ENCODE measurements at places on chromosomes 3 and 15.

- DNase-seq = no peak
These were observed 18.2 kb upstream of the HCN4 start for GRCh38 chr15:73386886-73387506.

DNA sequence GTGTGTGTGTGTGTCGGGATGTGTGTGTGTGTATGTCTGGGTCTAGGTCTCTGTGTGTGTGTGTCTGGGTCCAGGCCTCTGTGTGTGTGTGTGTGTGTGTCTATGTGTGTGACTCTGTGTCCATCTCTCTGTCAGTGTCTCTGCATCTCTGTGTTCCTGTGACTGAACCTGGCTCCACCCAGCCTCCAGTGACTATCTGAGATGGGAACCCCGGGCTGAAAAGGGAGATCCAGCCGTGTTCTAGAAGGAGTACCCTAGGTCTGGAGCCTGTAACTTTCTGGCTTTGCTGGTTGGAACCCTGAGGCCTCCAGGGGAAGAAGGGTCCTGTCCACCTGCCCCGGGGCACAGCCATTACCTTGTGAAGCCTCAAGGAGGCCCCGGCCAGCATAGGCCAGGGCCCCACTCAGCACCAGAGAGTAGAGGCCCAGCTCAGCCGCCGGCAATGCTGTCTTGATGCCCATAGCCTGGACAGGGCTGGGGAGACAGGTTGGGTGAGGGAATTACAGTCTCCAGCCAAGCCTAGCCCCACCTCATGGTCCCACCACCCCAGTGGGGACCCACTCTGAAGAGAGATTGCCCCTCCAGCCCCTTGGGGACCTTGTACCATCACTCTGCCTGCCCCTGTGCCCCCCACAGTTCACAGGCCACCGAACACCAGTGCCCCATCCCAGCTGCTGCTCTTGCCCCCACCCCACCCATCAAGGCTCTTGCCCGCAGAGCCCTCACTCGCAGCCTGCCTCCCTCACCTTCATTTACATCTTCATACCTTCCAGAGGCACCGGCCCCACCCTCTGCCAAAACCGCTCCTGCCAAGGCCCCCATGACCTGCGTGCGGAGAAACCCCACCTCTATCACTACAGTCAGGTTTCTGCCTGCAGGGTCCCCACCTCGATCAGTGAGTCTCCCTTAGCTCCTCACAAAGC is 2.0 kb downstream of the HHATL start:
- no peak for DNase-seq

- no peak for DNase-seq
These were observed 30.2 kb downstream of the APBA2 start for GRCh38 chr15:28915935-28916334.

DNA sequence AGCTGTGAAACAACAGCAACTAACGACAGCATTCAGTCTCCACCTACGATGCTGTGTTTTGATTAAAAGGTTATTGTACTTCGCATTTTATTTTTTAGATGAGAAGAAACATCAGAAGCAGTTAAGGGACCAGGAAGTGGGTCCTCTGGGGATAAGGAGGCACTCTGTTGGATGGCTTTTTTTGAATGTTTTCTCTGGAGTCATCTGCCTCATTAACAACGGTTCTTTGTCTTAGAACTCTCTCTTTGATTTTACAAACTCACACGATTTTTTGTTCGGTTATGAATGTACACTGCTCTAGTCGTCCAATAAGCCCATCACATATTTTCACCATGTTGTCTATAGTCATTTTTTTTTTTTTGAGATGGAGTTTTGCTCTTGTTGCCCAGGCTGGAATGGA is 36.0 kb upstream of the ARPIN start:
- no peak for DNase-seq

DNA sequence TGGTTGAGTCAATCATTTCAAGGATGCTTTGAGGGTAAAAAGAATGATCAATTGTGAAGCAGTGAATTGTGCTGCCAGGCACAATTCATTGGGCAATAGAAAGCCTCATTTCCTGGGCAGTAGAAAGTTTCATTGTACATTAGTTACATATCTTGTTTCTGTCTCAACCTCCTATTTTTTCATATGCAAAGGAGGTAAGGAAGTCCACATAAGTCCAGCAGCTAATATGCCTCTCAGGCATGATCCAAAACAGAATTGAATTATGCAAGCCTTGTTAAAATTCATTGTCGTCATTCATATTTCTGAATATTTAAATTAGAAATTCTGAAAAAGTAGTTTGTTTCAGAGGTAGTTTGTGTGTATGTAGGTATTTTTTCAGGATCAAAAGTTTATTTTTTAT is 65.8 kb downstream of the TFRC start:
- DNase-seq = no peak

GRCh38 chr3:15042936-15043335 is 22.2 kb downstream of the MRPS25 start:
- peak; percentile 35 for DNase-seq

DNA sequence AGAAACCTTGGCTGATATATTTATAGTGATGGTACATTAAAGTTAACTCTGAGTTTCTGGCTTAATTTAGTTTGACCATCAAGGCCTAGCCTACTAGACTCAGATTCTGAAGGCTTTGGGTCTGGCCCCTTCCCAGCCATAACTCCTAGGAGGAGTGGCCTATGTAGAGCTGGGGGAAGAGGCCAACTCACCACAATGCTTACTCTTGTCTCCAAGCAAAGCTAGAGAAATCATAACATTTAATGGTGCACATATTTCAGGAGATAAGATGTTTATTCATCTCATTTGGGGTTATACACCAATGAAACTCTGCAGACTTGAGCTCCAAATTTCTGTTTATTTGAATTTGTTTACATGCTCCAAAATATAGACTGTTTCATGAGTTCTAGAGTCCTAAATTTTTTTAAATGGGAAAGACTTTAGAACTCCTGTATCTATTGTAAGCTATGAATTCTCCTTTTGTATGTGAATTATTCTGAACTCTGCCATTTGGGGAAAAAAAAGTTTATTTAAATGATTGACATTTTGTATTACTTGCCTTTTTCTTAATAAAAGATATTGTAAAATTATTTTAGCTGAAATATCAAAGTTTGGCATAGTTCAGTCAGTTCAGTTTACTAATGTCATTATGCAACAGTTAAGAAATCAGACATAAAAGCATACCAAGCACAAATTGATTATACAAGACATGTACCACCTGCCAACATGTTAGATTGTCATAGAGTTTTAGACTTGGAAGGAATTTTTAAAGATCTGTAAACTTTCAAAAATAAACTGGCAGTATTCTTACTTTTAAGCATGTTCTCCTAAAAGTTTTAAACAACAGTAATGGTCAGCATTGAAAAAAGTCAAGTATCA is 143.4 kb upstream of the NR2E3 start:
- peak; percentile 79 for DNase-seq

DNA sequence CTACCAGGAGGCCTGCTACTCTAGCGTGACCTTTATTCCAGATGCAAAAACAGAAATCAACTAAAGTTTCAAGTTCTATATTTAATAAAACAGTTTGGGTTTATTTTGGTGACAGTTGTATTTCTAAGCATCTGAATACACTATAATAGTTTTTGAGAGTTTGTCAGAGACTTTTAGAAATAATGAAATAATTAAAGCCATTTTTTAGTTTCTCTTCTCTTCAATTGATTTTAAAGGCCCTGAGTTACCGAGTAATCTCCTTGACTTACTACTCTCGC is 523.4 kb downstream of the CADM2 start:
- DNase-seq = no peak

GRCh38 chr3:138472141-138472825 is 37.9 kb downstream of the ESYT3 start:
- DNase-seq = no peak

- no peak for DNase-seq
These were observed 271.7 kb upstream of the TOPAZ1 start for GRCh38 chr3:43969944-43970343.

DNA sequence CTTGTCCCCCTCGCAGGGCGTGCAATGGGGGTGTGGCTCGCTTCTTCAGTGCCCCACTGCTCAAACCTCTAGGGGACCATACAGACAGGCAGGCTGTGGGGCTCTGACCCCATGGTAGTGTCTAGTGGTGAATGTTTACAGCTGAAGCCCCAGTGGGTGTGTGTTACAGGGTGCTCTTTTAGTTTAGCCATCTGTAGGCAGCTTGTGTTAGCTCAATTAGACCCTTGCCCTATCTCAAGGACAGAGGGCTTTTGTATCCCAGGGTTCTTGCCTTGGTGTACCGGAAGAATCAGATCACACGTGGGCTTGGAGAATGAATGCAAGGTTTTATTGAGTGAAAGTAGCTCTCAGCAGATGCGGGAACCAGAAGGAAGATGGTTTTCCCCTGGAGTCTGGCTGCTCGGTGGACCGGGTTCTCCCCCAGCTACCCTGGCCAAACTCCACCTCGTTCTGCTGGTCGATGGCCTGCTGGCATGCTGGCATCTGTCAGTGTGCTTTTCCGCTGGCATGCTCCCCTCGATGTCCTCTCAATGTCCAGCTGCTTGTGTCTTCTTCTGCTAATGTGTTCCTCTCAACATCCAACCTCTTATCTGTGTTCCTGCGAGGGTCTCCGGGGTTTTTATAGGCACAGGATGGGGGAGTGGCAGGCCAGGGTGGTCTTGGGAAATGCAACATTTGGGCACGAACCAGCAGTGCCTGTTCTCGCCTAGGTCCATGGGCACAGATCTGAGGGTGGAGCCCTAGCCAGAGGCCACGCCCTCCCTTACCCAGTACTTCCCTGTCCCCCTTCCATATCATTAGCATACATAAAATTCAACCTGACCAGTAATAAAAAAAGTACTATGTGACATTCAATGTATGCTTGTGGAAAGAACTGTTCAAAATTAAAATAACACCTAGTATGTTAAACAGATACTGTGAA is 6.6 kb downstream of the SPCS1 start:
- DNase-seq = no peak

DNA sequence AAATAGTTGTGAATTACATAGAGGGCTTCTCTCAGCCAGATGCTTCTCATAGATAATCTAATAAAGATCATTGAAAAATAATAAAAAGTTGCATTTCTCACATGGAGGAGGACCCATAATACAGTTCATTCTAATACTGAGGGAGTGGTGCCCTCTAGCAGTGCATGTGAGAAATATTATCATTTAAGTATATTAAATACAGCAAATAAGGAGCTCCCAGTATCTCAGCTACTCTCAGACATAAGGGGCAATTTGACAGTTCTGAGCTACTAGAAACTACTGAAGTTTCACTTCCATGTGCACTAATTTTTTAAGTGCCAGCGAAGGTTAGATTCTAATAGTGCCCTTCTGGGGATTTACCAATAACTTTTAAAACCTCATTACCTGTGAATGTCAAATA is 188.3 kb downstream of the IL5RA start:
- no peak for DNase-seq

DNA sequence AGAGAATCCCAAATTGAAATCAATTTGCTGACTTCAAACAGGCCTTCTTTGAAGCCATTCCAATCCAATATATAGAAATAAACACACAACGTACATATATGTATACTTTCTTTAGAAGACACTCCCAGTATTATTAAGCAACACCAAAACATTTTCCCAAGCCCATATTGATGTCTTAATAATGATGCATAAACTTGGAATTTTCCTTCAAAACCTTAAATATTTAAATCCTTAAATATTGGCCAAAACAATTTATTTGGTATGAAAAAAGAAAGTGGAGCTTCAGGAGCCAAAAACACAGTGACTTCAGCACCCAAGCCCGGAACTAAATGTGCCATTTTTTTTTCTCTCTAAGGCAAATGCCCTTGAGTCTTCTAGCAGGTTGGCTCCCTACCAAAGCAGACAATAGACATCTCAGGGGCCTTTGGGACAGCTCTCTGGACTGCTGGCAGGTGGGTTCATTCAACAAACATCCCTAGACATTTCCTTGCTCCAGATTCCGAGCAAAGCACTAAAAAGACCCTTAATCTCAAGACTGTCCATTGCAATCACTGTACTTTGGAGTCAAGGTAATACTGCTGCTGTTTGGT is 384.7 kb downstream of the NTRK3 start:
- DNase-seq = peak; percentile 28

DNA sequence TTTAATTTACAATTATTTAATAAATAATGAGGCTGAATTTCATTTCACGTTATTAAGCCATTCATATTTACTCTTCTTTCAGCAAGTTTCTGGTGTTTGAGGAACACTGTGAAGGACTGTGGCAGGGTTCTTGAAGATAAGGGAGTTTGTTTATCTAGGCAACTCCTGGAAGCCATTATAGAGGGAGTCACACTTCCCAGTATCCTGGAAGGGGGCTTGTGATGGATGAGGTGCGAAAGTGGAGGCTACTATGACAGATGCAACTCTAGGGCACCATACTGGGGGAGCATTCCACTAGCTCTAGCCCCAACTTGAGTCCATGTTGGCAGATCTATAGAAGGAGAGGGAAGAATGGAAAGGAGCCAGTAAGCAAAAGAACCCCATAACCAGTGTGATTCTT is 14.4 kb downstream of the CNOT10 start:
- DNase-seq = peak; percentile 14

GRCh38 chr15:42507514-42507913 is 12.1 kb downstream of the SNAP23 start:
- DNase-seq = no peak

DNA sequence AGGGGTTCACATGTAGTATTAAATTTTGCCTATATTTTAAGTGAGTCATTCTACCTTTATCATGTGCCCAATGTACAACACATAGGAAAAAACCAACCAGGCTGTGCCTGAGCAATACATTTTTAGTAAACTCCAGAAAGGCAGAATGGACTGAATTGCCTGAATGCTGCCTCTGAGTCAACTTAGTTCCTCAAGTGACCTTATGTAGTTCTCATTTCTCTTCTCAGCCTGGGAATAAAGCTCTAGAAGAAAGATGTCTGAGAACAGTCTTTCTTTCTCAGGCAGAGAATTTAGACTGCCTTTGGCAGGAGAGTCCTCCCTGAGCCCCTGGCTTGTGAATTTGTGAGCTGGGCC is 13.0 kb downstream of the ST3GAL6 start:
- DNase-seq = no peak

GRCh38 chr3:12446298-12446697 is 38.0 kb upstream of the TSEN2 start:
- DNase-seq = no peak

DNA sequence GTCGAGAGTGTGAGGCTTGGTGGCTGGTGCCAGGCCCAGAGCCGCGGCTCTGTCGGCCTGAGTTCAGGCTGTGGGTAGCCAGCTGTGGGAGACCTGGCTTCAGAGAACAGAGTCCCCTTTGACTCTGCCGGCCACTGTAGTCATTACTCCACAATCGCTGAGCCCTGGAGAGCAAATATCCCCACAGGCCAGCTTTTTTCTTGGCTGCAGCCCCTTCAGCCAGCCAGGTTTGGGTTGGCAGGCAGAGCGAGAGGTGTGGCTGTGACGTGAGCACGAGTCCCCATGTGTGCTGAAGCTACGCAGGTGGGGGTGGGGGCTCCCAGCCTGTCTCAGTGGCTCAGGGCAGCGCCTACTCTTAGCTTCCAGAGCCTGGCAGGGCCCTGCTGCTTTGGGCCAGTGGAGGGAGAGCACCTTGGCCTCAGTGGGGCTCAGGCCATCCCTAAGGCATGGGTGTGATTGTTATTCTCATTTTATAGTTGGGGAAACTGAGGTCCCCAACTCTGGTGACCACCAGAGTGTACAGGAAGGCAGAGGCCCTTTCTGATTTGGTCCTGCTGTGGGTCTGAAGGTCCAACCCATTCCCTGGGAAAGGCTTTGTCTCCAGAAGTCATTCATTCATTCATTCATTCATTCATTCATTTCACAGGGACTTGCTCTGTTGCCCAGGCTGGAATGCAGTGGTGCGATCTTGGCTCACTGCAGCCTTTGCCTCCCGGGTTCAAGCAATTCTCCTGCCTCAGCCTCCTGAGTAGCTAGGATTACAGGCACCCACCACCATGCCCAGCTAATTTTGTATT is 45.7 kb upstream of the LCTL start:
- DNase-seq = peak; percentile 66

- no peak for DNase-seq
These were observed 633.7 kb upstream of the SUCLG2 start for GRCh38 chr3:68288085-68288484.
